ENCODE measurements at places on chromosomes 3 and 15. TPM values are rescaled to one million over a fixed set of nuclear protein-coding genes. Genes with fewer than 3 reads are reported as not detected.

GRCh38 chr15:74519311-74519710, 21.7 kb upstream of the ARID3B start:
- no peaks in the 10 kb centered on the region for H3K27me3 ChIP-seq
- no peak overlapping the region for H3K27ac ChIP-seq
- H3K4me1 ChIP-seq = peaks cover 4% of the 10 kb centered on the region
- no peak for DNase-seq

The PSMD2 gene
- total RNA-seq = 251 TPM

The GOLGA6L7 gene
- not detected for total RNA-seq

The SHF gene
- total RNA-seq = 16.3 TPM

The NEK10 gene
- total RNA-seq = 0.57 TPM

GRCh38 chr3:81105206-81105605, 656.2 kb downstream of the GBE1 start:
- H3K36me3 ChIP-seq = no peaks in the 10 kb centered on the region
- no peak for DNase-seq
- no peak overlapping the region for H3K4me3 ChIP-seq
- no peaks in the 10 kb centered on the region for H3K27me3 ChIP-seq
- H3K4me1 ChIP-seq = no peaks in the 10 kb centered on the region

- DNase-seq = no peak
- peaks cover 54% of the 10 kb centered on the region for H3K36me3 ChIP-seq
- no peaks in the 10 kb centered on the region for H3K27me3 ChIP-seq
Observed at GRCh38 chr3:126464494-126464893, 11.2 kb downstream of the ZXDC start.

DNA sequence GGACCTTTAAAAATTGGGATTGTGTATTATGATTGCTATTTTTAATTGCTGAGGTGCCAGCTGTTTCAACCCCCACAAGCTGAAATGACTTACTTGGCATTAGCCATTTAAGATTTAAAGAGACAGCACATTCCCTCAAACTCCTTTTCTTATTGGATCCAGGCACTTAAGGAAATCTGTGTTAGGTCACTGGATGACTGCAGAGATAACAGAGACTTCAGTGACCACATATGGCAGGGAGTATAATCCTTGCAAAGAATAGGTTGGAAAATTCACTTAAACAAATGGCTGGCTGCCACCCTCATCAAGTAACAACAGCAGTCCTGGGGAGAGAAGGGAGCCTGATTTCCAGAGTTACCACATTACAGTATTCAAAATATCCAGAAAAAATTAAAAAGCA, 66.6 kb downstream of the SLMAP start:
- DNase-seq = no peak
- no peak overlapping the region for H3K4me3 ChIP-seq
- H3K36me3 ChIP-seq = no peaks in the 10 kb centered on the region
- H3K27me3 ChIP-seq = no peaks in the 10 kb centered on the region
- H3K4me1 ChIP-seq = no peaks in the 10 kb centered on the region

DNA sequence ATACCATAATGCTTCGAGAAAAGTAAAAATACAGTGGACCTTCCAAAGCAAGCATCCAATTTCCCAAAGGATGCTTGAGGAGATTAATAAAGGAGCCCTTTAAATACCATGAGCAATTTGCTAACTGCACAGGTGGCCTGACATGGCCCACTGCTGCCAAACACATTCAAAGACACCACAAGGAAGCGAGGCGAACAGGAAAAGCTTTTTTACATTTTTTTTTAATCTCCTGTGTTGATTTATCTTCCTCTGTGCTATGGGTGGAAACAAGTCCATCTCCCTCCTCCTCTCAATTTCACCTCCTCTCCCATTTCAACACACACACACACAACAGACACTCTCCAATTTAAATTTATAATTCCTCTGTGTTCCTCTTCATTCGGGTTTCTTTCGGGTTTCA, 243.4 kb downstream of the IGSF11 start:
- no peak for DNase-seq
- H3K4me3 ChIP-seq = no peak overlapping the region
- no peaks in the 10 kb centered on the region for H3K4me1 ChIP-seq

DNA sequence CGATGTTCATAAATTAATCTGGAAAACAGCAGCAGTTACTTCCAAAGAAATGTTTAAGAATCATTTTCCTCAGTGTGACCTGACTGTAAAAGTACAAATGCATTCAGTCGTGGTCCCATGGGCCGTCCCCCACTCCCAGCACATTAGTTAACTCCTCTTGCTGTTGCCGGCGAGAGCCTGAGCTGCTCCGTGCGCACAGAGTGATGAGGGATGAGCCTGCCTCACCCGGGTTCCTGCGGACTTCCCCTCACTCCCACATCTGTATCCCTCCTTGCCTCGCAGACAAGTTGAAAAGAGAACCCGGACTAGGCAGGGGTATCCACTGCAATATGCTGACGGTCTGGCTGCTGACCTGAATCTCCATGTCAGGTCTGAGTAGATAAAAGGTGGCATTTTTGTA, 861.7 kb upstream of the NR2F2 start:
- H3K4me3 ChIP-seq = no peak overlapping the region
- peaks cover 4% of the 10 kb centered on the region for H3K4me1 ChIP-seq
- peaks cover 4% of the 10 kb centered on the region for H3K27me3 ChIP-seq
- DNase-seq = no peak

GRCh38 chr3:168862466-168862865, 766.7 kb upstream of the GOLIM4 start:
- DNase-seq = no peak
- no peak overlapping the region for H3K27ac ChIP-seq
- H3K4me3 ChIP-seq = no peak overlapping the region
- no peaks in the 10 kb centered on the region for H3K36me3 ChIP-seq

- H3K4me3 ChIP-seq = no peak overlapping the region
- peaks cover 7% of the 10 kb centered on the region for H3K27me3 ChIP-seq
- H3K4me1 ChIP-seq = peaks cover 11% of the 10 kb centered on the region
- H3K36me3 ChIP-seq = peaks cover 2% of the 10 kb centered on the region
- no peak overlapping the region for H3K27ac ChIP-seq
Observed at GRCh38 chr3:107414325-107414964, 37.2 kb downstream of the CCDC54 start.

GRCh38 chr3:42960282-42960681, 18.8 kb upstream of the GASK1A start:
- no peak overlapping the region for H3K27ac ChIP-seq
- no peak overlapping the region for H3K4me3 ChIP-seq
- no peak for DNase-seq
- no peaks in the 10 kb centered on the region for H3K36me3 ChIP-seq
- peaks cover 2% of the 10 kb centered on the region for H3K27me3 ChIP-seq

DNA sequence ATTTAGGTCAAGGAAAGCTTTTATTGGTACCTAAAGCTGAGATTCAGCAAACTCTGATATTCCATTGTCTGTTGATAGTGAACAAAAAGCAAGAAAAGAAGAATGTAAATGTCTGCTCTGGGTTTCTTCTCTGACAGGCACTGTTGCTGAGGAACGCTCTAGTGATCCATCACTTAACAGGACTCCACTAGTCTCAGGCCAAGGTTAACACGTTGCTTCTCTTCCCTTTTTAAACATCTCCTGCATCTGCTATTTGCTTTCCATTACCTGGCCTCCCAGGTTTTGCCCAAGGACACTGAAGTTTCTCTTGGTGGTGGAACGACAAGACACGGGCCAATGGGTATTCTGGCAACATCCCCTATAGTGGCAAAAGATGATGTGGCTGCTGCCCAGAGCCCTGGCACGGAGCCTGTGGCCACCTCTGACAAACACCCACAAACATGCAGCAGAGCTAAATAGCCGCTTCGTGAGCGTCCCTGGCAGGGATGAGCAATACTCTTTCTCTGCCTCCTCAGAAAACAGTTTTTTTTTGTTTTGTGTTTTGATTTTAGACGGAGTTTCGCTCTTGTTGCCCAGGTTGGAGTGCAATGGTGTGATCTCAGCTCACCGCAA, 97.8 kb upstream of the AKAP13 start:
- H3K4me1 ChIP-seq = peaks cover 14% of the 10 kb centered on the region
- no peak overlapping the region for H3K4me3 ChIP-seq
- H3K36me3 ChIP-seq = no peaks in the 10 kb centered on the region
- DNase-seq = no peak
- no peak overlapping the region for H3K27ac ChIP-seq

DNA sequence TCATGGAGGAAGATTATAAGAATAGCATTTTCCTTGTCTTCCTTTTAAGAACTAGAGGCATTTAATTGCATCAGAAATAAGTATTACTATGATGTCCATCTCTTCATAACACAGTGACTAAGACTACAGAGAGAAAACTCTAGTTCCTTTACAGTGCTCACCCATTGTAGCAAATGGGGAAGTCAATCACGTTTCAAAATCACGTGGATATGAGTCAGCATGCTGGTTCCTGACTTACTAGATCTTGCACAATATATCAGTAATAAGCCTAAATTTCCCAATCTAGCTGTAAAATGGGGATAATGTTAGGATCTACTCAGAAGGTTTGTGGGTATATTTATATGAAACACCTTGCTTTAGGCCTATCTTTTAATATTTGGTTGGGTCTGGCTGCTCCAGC, 254.8 kb upstream of the EOMES start:
- no peak for DNase-seq
- H3K4me1 ChIP-seq = peaks cover 6% of the 10 kb centered on the region
- no peak overlapping the region for H3K27ac ChIP-seq
- no peak overlapping the region for H3K4me3 ChIP-seq
- H3K36me3 ChIP-seq = no peaks in the 10 kb centered on the region

GRCh38 chr3:39202094-39202493, 9.7 kb upstream of the XIRP1 start:
- H3K4me3 ChIP-seq = no peak overlapping the region
- H3K27me3 ChIP-seq = peaks cover 53% of the 10 kb centered on the region
- no peak for DNase-seq
- no peaks in the 10 kb centered on the region for H3K36me3 ChIP-seq
- H3K27ac ChIP-seq = no peak overlapping the region
- no peaks in the 10 kb centered on the region for H3K4me1 ChIP-seq

GRCh38 chr3:9700536-9700935, 3.1 kb upstream of the CPNE9 start:
- peaks cover 23% of the 10 kb centered on the region for H3K36me3 ChIP-seq
- no peak overlapping the region for H3K4me3 ChIP-seq
- no peak overlapping the region for H3K27ac ChIP-seq
- no peaks in the 10 kb centered on the region for H3K4me1 ChIP-seq
- H3K27me3 ChIP-seq = peaks cover 12% of the 10 kb centered on the region

GRCh38 chr15:39453620-39454019, 127.3 kb upstream of the THBS1 start:
- no peak overlapping the region for H3K4me3 ChIP-seq
- no peak overlapping the region for H3K27ac ChIP-seq
- no peaks in the 10 kb centered on the region for H3K36me3 ChIP-seq
- H3K27me3 ChIP-seq = peaks cover 6% of the 10 kb centered on the region
- H3K4me1 ChIP-seq = peaks cover 8% of the 10 kb centered on the region

The SI gene
- not detected for total RNA-seq
